ENCODE measurements at places on chromosomes 16 and 17.

DNA sequence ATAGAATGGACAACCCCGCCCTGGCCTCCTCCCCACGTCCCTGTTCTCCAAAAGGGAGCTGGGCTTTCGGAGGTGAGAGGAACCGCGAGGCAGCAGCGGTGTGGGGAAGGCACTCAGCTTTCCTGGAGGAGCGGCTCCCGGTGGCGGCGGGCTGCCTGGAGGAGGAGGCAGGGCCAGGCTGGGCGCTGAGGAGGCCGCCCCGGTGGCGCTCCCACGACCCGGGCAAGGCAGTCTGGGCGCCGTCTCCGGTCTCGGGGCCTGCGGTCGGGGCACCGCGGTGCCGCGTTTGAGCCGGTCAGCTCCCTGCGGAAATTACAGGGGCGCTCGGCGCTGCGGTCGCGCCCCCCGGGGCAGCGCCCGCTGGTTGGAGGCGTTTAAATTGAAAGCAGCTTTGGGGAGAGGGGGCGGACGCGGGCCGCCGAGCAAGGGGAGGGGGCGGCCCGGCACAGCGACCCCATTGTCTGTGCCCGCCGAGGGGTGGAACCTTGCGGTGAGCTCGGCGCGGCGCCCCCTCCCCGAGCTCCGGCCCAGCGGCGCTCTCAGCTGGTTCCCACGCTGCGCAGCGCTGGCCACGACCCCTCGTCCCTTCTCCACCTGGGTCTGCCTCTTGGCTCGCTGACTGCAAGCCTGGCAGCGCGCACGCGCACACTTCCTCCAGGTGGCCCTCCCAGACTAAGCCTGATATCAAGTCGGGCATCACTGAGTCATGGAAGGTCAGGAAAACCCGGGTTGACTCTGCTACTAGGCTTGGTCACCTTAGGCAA, 58.7 kb upstream of the DLX4 start:
- DNase-seq: no peak

DNA sequence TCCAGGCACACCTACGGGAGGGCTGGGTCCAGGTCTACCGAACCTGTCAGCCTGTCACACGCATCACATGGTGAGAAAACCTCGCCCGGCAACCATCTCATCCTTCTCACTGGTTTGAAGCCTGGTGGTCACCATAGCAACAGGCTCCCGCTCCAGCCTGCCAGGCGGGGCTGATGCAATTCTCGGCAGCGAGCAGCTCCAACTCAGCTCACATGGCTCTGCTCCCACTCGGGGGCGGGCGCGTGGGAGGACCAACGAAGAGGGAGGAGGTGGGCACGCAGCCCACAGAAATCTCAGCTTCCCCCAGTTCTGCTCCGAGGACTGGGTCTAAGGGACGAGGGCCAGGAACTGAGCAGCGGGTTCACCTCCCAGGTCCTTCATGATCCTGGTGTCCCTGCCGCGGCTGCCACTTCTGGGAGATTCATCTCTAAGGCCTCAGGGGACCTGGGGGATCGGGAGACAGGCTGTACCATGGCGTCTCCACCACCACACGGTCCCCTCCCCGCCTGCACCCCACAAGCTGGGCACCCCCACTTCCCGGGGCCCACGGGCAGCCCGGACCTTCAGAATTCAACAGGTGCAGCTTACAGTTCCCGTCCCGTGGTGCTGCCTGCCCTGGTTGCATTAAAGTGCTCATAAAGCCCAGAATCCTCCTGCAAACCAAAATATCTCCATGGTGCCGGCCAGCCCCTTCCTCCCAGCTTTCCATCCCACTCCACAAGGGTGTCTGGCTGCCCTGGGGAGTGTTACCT, 25.8 kb downstream of the ABR start:
- DNase-seq: no peak

DNA sequence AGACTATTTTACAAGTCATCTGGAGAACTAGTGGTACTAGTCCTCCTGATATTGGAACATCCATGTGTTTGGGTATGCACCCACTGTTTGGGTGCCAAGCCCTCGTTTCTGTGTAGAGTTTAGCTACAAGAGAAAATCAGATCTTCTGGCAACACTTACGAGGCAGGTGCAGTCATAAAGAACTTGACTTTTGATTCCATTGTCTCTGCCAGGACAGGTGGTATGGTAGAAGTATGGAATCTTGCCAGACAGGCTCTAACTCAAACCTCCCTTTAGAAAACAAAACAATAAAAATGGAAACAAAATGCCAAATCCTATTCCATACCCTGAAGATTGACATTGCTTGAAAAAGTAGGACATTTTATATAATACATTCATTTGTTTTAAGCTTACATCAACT, 16.0 kb downstream of the RNF43 start:
- no peak for DNase-seq

GRCh38 chr16:1432388-1433262, 1.7 kb downstream of the PERCC1 start:
- no peak for DNase-seq

- no peak for DNase-seq
Measured at GRCh38 chr16:11238272-11239202, 17.5 kb downstream of the SOCS1 start.

Data from activated CD4-positive, alpha-beta T cell treated with anti-CD3 and anti-CD28 coated beads, Interleukin-2, amount 50 U/mL, for 16 hours (primary cell).